Memory B cell (primary cell): ENCODE measurements at places on chromosomes 4 and X.

DNA sequence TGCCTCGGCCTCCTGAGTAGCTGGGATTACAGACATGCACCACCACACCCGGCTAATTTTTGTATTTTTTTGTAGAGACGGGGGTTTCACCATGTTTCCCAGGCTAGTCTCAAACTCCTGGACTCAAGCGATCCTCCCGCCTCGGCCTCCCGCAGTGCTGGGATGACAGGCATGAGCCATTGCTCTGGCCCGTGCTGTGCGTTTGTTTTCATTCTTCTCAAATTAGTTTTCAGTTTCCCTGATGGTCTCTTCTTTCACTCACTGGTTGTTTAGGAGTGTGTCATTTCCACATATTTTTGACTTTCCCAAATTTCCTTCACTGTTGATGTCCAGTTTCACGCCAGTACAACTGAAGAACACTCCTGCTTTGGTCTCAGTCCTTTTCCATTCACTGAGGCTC lies 31.8 kb downstream of the SH3TC1 start:
- no peak for DNase-seq

DNA sequence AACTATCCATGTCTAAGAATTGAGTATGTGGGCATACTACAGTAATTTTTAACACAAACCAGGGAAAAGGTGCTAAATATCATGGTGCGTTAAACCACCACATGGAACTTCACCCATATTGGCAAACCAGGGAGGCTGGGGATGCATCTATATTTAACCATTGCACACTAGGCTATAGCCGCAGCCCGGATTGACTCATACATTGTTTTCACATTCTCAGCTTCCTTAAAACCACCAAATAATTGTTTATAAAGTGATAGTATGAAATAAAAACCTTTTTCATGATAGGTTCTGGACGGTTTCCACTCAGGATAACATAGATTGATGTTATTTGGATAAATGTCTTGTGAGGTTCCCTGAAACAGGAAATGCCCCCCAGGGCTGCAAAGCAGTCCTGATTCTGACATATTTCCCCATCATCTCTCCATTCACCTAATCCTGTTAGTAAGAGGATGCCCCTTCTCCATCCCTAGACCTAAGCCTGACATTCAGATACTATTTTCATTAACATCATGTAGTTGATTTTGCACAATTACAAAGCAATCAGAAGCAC lies 7.9 kb downstream of the COL25A1 start:
- no peak for DNase-seq

- DNase-seq: no peak
These were observed 237.5 kb upstream of the ANXA10 start for GRCh38 chr4:167854881-167855280.

GRCh38 chrX:148904421-148905111 lies 404.1 kb downstream of the AFF2 start:
- no peak for DNase-seq

DNA sequence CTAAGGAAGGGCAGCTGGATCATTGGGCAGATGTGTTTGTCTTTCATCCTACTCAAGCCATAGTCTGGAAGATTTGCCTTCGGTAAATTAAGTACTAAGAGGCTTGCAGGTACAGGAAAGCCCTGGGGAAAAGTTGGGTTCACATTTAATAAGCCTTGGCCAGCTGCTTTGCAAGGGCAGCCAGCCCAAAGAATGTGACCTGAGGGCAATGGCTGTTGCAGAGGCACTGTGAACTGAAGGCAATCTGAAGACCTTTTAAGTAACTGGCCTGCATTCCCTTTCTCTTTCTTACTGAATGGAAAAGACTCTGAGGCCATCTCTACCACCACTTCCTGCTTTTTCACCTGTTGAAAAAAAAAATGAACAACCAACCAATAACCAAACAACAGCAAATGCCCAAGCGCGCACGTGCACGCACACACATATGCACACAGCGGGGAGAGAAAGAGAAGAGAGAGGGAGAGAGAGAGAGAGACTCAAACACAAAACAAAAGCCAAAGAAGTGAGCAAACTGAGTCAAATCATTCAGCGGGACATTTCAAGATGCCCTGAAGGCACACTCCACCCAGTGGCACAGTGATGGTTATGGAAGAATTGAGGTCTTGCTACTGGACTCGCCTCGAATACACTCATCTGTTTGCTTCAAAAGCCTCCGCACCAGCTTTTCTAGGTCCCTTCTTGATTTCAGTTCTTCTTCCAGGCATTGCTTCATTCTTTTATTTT lies 19.6 kb downstream of the CD40LG start:
- DNase-seq: no peak

GRCh38 chr4:140466146-140466545 lies 31.9 kb downstream of the MGAT4D start:
- DNase-seq: no peak

- no peak for DNase-seq
These were observed 82.7 kb upstream of the GPM6B start for GRCh38 chrX:13899607-13900006.

DNA sequence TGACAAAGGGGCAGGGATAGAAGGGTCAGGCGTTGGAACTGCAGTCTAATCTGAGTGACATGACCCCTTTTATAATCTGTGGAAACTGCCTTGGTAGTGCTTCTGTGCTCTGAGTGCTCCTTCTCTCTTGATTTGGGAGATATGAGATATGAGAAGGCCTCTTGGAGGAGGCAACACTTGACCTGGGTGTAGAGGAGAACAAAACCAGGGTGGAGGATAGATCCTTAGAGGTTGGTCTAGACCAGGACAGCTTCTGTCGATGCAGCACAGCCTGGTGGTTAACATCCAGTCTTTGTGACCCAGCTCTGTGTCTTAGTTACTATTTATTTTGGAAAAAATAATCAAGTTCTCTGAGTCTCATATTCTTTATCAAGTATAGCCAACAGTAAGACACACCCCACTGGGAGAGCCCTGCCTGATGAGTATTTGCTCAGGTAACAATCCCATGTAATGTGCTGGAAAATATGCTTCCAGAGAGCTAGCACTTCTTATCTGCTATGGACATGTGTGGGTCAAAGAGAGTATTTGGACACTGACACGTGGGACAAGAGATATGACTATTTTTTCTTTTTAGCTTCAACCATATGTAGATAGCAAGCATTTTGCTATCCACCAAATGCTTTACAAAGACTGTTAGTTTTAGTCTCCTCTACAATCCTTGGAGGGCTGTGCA lies 9.1 kb downstream of the USP51 start:
- DNase-seq: no peak

DNA sequence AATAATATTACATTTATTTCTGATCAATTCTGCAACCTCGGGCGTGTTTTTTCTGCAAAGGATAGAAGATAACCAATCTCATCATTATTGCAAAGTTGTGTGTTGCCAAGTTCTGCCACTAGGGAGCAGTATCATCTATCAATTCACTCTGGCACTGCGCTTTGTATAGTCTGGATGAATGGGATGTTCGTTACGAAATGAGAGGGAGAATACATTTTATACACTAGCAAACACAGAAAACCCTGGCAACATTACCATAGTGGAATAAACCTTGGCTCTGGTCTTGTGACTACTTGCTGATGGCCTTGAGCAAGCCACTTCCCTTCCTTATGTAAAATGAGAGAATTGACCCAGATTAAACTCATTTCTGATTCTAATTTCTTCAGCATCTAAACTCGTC lies 97.5 kb upstream of the ZNF518B start:
- DNase-seq: peak; percentile 43

- DNase-seq: no peak
These were observed 75.8 kb upstream of the ATP6AP2 start for GRCh38 chrX:40504801-40505605.

- no peak for DNase-seq
These were observed 35.8 kb downstream of the YIPF6 start for GRCh38 chrX:68534691-68535090.

DNA sequence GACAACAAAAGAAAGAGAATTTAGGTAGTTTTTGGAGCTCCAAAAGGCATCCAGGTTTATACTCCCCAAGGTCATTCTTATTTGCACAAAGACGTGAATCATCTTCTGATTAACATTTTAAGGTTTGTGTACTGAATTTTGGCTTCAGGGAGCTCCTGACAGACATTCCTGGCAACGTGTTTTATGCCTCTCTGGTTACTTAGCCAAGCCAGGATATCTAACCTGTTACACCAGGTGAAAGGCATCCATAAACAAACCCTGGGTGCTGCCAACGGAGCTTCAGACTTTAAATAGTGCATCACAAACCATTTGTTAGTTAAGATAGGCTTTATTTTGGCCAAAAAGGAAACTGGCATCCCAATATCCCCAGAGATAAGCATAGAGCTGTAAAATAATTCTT lies 997.3 kb downstream of the ARAP2 start:
- no peak for DNase-seq

DNA sequence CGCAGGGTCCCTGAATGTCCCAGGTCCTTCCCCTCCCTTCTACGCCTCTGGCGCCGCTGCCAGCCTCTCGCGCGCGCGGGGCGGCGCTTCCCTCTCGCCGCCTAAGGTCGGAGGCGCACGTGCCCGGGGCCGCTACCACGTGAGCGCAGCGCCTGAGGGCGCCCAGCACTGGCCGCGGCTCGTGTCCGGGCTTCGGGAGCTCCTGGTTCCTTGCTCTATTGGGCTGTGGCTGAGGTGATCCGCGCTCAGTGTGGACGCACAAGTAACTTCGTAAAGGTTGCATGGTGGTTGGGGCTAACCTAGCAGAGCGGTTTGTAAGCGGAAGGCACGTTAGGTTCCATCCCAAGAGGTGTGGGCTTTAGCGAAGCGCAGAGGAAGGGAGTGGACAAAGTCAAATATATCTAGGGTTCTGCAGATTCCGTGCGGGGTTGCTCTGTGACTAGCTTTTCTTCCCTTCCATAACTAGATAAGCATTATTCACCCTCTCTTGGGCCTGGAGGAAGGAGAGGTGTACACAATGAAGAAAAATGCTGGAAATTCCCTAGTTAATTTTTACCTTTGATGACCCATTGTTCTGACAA lies 1.8 kb downstream of the TLL1 start:
- DNase-seq: no peak

DNA sequence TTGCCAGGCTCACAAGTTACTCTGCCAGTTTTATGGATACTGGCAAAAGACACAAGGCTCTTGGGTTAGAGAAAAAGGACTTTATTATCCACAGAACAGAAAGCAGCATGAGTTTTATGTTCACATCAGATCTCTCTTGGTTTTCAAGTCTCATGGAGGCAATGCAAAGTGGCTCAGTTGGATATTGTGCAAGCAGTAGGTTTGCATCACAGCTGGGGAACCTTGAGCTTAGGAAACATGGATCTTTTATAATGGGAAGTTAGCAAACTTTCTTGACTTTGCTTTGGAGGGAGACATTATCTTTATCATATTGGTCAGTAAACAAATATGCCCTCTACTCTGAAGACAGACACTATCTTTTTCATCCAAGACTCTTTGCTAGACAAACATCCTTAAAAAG lies 109.2 kb upstream of the GRPR start:
- no peak for DNase-seq

- no peak for DNase-seq
These were observed 218.7 kb downstream of the CBR4 start for GRCh38 chr4:168791376-168791775.

GRCh38 chr4:144633215-144633614 lies 12.7 kb upstream of the HHIP start:
- DNase-seq: no peak

DNA sequence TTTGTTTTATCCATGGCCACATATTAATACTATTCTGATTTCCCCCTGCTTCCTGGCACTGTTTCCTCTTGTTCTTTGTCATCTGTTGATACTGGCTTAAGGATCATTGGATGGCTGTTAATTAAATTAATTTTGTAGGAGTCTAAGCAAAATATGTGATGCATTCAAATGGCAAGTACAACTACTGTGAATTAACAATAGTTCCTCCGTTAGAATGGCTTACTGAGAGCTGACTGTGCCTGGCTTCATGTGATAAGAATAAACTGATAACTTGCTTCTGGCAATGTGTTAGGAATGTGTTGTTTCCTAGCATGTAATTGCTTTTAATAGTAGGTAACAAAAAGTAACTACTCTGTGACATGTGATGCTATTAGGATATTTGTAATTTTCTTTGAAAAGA lies 98.5 kb downstream of the RPA4 start:
- no peak for DNase-seq

DNA sequence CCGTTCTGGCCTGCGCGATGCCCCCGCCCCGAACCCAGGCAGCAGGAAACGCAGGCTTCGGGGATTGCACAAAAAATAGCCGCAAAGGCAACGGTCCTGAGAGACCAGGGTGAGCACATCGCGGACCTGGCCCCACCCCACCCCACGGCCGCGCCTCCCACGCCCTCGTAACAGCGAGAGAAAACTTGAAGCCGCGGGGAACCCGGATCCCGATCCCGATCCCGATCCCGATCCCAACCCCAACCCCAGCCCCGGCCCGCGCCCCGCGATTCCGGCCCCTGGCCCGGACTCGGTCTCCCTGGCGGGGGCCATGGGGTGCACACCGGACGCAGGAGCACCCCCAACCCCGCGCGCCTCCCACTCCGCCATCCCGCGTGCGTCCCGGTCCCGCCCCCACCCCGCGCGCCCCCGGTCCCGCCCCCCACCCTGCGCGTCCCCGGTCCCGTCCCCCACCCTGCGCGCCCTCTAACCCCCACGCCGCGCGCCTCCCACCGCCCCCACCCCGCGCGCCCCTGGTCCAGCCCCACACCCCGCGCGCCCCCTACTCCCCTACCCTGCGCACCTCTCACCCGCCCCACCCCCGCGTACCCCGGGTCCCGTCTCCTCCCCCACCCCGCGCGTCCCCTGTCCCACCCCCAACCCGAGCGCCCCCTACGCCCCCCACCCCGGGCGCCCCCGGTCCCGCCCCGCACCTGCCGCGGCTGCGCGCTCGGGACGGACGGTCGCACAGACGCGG lies 29.0 kb downstream of the NOP14 start:
- peak; percentile 36 for DNase-seq

DNA sequence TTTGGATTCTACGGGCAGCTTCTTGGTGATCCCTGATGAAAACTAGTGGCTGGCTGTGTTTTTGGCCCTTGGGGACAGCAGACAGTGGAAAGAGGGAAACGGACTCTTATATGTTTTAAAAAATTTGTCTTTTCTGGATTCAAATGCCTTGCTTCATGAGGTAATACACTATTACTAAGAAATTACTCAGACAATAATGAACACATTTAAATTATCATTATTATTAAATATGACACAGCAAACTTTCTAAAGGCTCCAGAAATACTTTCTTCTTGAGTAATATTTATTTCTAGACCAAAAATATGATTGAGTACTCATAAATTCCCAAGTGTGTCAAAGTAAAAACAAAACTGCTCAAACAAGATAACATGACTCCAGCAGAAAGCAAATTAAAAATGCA lies 520.7 kb upstream of the AADAT start:
- no peak for DNase-seq

GRCh38 chr4:6340446-6341015 lies 70.9 kb downstream of the WFS1 start:
- DNase-seq: no peak

DNA sequence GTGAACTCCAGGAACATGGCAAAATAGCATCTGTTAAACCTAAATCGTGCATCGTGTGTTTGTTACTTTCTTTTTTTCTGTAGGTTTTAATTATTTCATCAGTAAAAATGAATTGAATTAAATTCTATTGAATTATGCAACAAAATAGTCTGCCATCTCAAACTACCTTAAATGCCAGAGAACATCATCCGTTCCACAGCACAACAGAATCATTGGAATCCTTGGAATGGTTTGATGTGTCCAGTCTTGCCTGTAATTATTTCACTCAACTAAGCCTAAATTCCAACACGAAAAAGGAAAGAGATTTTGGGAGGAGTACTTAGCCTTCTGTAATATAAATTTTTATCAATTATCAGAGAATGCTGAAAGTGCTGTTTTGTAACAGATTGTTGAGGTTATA lies 17.1 kb upstream of the SLC7A11 start:
- no peak for DNase-seq
